ENCODE measurements at places on chromosomes 4 and X.

DNA sequence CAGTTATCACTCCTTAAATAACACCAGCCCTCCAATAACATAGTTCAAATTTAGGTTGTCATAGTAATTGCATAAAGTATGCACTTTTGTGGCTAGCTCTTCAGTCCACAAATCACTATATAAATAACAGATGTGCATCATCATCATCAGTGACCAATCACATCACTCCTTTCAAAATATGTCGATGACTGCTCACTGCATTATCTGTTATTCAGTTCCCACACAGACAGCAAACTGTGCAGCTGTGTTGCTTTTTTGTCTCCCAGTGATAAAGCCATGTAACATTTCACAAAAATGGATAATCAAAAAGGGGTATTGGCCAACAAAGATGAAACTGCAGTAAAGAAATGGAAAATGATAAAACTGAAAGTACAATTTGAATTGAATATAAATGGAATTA lies 205.4 kb downstream of the DCLK2 start:
- DNase-seq, result no peak

GRCh38 chrX:110437686-110438085 lies 79.0 kb downstream of the RTL9 start:
- DNase-seq, result no peak

DNA sequence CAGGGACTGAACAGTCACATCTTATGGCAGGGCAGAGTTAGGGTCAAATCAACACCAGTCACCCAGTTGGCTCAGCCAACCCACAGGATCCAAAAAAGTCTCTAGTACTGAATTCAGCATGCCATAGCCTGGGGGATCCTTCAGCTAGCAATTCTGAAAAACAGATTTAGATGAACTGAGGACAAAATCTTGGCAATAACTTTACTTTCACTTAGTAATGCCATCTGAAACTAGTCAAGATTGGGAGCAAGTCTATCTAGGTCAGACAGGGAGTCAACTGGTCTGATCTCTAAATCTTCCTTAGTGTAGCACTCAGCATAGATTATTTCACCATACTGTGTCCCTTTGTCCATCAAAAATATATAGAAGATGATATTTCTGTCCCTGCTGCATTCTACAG lies 76.0 kb downstream of the HHIP start:
- no peak for DNase-seq

GRCh38 chr4:1182313-1182712 lies 9.9 kb upstream of the SPON2 start:
- no peak for DNase-seq

DNA sequence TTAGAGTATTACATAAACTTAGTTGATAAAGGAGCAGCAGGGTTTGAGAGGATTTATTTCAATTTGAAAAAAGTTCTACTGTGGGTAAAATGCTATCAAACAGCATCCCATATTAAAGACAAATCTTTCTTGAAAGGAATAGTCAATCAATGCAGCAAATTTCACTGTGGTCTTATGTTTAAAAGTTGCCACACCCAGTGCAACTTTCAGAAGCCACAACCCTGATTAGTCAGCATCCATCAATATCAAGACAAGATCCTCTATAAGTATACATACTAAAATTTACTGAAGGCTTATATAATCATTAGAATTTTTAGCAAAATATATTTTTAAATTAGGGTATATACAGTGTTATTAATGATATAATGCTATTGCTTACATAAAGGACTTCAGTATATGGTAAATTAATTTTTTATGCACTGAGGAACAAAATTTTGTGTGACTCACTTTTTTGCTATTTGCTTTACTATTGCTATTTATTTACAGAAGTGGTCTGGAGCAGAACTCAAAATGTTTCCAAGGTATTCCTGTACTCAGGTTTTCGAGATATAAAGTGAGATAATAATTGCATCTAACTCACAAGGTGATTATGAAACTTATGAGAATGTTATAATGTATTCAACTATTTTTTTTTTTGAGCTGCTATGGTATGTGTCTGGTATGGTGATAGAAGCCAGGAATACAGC lies 1127.6 kb downstream of the ADGRL3 start:
- no peak for DNase-seq

GRCh38 chrX:24862343-24862742 lies 153.4 kb downstream of the ARX start:
- DNase-seq, result no peak

- no peak for DNase-seq
Measured at GRCh38 chrX:104662694-104663093, 96.7 kb downstream of the IL1RAPL2 start.

- no peak for DNase-seq
Measured at GRCh38 chr4:166413356-166413755, 540.3 kb downstream of the TLL1 start.

DNA sequence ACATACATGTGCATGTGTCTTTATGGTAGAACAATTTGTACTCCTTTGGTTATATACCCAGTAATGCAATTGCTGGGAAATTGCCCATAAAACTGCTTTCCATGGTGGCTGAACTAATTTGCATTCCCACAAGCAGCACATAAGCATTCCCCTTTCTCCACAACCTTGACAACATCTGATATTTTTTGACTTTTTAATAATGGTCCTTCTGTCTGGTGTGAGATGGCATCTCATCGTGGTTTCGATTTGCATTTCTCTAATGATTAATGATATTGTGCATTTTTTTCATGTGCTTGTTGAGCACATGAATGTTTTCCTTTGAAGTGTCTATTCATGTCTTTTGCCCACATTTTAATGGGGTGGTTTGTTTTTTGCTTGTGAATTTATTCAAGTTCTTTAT lies 166.0 kb downstream of the TMEM47 start:
- no peak for DNase-seq

GRCh38 chr4:174388461-174389145 lies 104.9 kb downstream of the CEP44 start:
- DNase-seq, result no peak

DNA sequence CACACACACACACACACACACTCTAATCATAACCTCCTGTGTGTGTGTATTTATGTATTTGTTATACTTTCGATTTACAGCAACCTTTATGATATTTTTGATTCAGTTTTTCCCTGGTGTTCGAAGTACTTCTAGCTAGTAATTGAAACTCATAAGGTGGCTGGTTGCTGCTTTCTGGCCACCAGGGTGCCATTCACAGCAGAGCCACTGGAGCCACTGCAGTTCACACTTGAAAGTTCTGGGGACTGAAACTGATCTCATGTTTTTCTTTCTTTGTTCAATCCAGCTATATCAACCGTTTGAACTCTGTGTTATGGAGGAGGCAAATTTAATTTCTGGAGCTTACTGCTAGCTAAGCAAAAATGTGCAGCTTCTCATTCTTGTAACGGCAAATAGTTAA lies 419.4 kb downstream of the ADGRL3 start:
- DNase-seq, result no peak

DNA sequence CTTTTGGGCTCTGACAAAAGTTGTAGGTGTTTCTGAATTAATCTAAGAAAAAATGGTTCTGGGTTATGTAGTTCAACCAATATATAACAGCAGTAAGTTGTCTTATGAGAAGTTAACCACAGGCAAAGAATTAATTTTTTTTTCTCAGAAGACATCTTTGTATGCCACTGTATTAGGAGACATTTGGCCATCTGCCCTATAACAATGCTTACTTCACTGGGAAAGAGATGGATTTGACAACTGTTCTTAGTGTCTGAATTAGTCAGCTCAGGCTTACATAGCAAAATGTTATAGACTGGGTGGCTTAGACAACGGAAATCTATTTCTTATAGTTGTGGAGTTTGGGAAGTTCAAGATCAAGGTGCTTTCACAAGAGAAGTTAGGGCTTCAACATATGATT lies 508.1 kb downstream of the STIM2 start:
- DNase-seq, result no peak

GRCh38 chrX:106684207-106684606 lies 42.3 kb upstream of the RNF128 start:
- no peak for DNase-seq

GRCh38 chr4:161937596-161937995 lies 226.2 kb downstream of the FSTL5 start:
- no peak for DNase-seq

DNA sequence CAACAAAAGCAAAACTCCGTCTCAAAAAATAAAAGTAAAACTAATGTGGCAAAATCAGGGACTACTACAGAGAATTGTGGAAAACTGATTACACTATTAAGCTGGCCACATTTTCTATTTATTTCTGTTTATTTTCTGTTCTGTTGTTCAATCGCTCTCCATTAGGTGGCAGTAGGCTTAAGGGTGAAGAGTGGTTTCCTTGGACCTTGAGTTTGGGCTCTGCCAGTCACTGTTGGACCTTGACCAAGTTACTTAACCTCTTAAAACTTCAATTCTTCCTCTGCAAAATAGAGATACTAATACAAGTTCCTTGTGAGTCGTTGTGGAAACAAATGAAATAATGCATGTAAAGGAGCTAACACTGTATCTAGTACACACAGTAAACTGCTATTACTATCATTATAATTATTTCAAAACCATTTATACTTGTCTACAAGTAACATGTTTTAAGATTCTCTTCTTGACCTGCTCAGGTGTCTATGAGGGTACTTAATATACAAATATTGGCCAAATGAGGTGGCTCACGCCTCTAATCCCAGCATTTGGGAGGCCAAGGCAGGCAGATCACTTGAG lies 15.2 kb downstream of the HSD17B11 start:
- no peak for DNase-seq

DNA sequence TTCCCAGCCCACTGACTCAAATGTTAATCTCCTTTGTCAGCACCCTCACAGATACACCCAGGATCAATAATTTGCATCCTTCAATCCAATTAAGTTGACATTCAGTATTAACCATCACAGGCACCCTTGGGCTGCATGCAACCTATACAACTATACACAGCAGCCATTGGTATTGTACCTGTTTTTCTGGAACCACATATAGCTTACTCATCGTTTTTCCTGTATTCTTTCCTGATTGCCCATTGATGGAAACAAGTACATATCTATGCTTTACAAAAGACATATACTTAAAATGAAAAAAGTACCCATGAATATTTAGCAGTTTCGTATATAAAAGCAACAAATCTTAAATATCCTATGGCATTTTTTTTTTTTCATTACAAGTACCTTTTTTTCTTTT lies 3.7 kb upstream of the FOXR2 start:
- DNase-seq, result no peak

- no peak for DNase-seq
Measured at GRCh38 chr4:84623661-84624060, 40.7 kb downstream of the CDS1 start.

- no peak for DNase-seq
Measured at GRCh38 chr4:13534344-13535063, 9.8 kb downstream of the NKX3-2 start.

- no peak for DNase-seq
Measured at GRCh38 chrX:80705379-80705778, 104.3 kb downstream of the BRWD3 start.

GRCh38 chr4:86595426-86595805 lies 1.3 kb downstream of the PTPN13 start:
- DNase-seq, result no peak

GRCh38 chr4:62191451-62192240 lies 991.5 kb downstream of the ADGRL3 start:
- no peak for DNase-seq

DNA sequence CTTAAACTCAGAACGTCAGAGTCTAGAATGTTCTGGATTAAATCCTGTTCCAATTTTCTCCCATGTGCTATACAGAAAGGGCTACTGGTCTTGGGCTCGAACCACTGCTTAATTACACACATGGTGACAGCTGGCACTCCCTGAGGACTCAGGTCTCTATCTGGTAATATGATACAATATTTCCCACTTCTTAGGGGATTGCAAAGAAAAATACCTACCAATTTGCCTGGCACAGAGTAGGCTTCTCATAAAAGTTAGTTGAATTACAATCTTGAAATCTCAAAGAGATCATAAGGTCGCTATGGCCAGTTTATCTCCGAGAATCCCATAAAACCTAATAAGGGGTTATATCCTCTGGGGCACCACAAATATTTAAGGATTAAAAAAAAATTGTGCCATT lies 8.6 kb downstream of the GPM6B start:
- no peak for DNase-seq

DNA sequence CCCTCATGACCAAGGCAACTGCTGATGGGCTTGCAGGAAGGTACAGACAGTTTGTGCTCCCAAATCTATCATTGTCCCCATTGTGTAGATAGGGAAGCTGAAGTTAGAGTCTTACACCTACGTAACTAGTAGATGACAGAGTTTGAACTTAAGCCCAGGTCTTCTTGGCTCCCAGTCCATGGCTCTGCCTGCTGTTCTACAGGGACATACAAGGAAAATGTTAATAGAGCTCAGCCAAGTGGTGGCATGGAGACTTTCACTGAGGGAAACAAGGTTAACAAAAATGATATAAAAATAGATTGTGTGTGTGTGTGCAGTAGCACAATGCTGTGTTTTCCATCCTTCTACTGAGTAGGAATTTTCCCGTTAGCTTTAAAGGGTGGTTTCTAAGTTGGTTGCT lies 936.5 kb downstream of the RPA4 start:
- no peak for DNase-seq

DNA sequence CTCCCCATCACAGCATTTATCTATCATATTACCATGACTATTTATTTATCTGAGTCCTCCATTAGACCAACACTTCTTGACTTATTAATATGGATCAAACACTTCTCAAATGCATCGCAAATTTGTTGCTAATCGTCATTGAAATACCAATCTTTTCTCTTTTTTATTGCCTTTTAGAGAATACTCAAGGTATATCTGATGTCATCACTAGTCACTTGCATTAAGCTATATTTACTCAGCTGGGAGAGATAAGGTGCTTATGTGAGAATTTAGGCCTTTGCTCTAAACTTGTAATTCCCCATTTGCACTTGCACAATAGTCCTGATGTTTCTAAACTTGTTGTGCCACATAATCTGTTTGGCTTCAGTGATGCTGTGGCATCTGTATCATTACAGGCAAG lies 95.0 kb downstream of the RASGEF1B start:
- DNase-seq, result no peak

- DNase-seq, result no peak
Measured at GRCh38 chrX:40864972-40865371, 129.6 kb upstream of the MED14 start.

GRCh38 chr4:25524663-25525062 lies 131.0 kb upstream of the SLC34A2 start:
- no peak for DNase-seq

DNA sequence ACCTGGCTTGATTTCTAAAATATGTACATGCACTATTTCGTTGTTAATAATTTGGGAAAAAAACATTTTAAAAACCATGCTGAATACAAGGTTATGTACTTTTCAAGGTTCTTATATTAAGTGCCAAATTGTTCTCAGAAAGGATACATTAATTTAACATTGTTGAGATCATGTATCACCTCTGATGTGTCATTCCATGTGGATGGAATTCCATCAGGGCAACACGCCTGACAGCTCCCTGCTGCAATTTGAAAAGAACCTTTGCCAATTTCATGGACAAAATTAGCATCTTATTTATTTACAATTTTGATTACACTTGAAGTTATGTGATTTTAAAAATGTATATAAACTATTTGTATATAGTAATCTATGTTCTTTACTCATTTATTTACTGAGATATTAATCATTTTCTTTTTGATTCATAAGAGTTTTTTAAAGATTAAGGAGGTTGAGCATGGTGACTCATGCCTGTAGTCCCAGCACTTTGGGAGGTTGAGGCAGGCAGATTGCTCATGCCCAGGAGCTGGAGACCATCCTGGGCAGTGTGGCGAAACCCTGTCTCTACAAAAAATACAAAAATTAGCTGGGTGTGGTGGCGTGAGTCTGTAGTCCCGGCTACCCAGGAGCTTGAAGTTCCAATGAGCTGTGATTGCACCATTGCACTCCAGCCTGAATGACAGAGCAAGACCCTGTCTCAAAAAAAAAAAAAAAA lies 142.8 kb downstream of the ENPP6 start:
- no peak for DNase-seq

Data from stimulated activated CD8-positive, alpha-beta memory T cell treated with anti-CD3 and anti-CD28 coated beads, Interleukin-7, amount 100 ng/mL, for 48 hours (primary cell).